Amniotic epithelial cell (primary cell): ENCODE measurements at places on chromosomes 2 and 18.

DNA sequence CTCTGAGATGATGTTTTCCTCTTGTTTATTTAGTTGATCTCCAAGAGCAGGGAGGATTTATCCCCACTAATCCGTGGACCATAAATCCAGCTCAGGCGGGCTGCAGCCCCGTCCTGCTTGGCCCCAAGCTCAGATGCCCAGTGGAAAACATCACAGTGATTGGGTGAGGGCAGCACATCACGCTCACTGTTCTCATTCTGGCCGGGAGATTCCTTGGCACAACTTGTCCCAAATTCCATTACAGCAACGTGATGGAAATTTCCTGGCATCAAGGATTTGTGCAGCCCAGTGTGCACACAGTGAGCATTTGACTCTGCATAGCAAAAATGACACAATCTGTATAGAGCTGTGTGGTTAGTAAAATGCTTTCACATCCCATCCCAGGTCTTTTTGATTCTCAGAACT lies 96.8 kb downstream of the VAPA start:
- peak; percentile 100 for DNase-seq

DNA sequence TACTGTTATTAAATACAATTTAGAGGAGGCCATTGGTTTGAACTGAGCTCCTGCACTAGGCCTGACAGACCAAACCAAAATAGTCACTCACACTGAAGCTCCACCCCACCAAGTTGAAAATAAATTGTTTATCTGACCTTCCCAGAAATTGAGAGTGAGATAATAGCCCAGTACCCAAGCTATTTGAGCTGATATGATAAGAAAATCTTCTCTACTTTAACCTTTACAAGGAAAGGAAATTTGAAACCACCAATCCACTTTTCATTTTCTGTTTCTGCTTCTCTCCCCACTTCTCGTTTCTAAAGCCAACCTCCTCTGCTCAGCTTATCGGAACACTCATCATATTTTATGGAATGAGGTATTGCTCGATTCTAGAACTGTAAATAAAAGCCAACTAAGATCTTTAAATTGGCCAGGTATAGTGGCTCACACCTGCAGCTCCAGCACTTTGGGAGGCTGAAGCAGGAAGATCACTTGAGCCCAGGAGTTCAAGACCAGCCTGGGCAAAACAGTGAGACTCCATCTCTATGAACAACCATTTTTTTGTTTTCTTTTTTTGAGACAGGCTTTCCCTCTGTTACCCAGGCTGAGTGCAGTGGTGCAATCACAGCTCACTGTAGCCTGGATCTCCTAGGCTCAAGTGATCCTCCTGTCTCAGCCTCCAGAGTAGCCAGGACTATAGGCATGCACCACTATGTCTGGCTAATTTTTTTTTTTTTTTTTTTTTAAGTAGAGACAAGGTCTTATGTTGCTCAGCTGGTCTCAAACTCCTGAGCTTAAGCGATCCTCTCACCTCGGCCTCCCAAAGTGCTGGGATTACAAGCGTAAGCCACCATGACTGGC lies 13.3 kb upstream of the GALM start:
- peak; percentile 32 for DNase-seq

GRCh38 chr2:196530910-196531309 lies 108.6 kb upstream of the CCDC150 start:
- no peak for DNase-seq

GRCh38 chr2:36356990-36357846 lies 1.6 kb downstream of the CRIM1 start:
- DNase-seq = peak; percentile 70

DNA sequence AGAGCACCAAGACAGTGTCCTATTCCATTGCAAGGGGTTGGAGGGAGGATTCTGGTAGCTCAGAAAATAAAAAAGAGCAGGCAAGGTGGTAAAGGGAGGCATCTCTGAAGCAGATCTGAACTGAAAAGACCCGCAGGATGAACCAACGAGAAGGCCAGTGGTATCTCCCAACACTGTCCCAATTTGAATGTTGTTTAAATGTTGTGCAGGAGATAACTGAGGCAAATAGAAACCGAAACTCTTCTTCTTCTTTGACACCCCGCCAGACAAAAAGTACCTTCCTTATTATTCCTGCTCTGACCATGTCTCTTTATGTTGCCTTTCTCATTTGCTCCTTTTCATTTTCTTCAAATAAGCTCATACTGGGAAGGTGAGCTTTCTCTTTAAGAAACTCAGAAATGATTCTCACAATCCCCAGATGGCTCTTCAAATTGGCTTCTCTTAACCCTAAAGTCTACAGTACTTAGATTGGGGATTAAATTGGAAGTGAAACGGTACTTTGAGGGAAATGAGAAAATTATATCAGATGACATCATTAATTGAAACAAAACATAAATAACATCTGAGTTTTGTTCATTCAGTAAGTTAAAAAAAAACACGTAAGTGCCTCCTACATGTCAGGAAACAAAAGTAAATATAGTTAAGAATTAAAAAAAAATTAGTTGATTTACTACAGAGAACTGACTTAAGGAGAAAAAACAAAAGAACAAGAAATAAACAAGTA lies 143.6 kb downstream of the WDPCP start:
- DNase-seq = no peak

DNA sequence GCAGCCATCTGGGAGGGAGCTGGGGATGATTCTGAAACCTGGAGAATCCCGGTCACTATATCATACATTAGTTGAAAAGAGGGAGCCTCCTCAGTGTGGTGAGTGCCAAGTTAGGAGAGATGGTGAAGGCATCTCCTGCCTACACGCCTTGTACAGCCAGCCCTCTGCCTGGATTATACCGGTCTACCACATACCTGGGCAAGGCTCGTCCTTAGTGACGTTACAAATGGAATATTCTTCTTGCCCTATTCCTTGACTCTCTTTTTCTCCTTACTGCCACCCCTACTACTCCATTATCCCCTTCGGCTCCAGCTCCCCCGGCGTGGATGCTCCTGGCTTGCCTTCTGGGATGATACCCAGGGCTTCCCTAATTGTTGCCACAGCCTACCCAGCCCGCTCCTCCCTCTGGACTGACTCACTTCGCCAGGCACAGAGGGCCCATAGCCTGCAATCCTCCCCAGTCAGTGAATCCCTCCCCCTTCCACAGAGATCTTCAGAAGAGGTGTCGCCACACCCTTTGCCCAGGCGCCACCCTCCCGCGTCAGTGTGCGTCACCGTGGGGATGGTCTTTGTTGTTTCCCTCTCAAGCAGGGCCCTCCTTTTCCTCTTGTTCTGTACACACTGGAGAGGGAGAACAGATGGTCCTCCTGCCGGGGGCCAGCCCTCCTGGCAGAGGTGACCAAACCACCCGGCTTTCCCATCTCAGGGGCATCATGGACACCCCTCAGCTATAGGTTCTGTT lies 115.2 kb upstream of the EPAS1 start:
- DNase-seq = no peak

GRCh38 chr2:56812432-56812831 lies 628.6 kb downstream of the CCDC85A start:
- no peak for DNase-seq

DNA sequence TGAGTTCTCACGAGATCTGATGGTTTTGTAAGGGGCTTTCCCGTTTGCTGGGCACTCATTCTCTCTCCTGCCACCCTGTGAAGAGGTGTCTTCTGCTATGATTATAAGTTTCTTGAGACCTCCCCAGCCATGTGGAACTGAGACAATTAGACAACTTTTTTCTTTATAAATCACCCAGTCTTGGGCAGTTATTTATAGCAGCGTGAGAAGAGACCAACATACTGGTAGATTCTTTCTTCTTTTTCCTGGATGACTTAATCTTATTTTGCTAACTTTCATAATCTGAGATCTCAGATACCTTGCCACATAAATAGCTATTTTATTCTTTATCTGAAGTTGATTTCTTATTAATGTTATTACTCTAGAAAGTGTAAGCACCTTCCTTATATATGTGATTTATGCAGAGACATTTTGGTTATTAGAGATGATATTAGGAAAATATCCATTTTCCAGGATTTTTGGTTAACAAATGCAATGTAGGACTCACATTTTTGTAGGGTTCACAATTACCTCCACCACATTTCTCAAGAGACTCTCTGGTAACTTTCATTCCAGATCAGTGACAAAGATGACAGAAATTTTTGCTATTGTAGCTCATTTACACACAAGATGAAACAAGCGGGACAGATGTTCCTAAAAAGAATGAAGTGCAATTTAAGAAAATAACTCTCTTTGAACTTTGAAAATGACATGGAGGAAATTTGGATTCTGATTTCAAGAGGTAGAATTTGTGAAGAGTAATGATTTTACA lies 97.9 kb upstream of the RND3 start:
- DNase-seq = no peak

GRCh38 chr2:121567957-121568409 lies 37.3 kb downstream of the RNU4ATAC start:
- DNase-seq = no peak

DNA sequence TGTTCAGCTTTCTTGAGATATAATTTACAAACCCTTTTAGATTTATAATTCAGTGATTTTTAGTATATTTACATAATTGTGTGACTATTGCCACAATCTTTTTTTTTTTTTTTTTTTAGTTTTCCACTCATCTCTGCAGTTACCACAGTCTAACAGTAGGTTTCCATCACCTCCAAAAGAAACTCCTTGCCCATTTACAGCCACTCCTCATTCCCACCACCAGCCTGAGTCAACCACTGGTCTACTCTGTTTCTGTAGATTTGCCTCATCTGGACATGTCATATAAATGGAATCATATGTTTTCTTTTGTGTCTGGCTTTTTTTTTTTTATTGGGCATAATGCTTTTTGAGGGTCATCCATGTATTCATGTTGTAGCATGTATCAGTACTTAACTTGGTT lies 16.1 kb downstream of the MTX2 start:
- DNase-seq = no peak

GRCh38 chr2:138034536-138034935 lies 70.3 kb downstream of the HNMT start:
- peak; percentile 41 for DNase-seq

DNA sequence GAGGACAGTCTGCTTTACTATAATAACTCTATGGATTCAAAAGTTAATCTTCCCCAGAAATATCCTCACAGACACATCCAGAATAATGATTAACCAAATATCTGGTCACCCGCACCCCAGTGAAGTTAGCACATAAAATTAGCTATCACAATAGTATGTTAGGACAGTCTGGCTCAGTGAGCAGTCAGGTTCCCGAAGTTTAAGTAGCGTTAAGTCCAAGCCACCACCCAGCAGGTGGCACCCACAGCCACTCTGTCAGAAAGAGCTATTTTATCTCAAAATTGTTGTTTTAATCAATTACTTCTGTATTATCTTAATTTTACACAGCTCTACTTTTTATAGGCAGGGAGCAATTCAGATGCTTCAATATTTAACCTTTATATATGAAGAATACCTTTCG lies 537.5 kb downstream of the MBD2 start:
- no peak for DNase-seq

DNA sequence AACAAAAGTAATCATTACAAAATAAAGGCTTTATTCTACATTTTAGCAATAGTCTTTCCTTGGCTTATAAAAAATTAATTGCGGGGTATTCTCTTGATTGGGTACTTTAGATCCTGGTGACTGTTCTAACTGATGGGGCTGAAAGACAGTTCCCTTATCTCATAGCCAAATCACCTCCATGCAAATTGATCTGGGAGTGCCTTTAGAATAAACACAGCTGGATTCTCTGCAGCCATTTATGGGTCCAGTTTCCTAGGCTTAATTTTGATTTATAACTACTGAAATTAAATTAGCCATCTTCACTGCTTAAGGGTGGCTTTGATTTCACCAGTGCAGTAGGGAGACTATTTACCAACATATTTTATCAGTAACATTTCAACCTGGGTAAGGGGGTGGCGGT lies 337.1 kb downstream of the NRXN1 start:
- no peak for DNase-seq

DNA sequence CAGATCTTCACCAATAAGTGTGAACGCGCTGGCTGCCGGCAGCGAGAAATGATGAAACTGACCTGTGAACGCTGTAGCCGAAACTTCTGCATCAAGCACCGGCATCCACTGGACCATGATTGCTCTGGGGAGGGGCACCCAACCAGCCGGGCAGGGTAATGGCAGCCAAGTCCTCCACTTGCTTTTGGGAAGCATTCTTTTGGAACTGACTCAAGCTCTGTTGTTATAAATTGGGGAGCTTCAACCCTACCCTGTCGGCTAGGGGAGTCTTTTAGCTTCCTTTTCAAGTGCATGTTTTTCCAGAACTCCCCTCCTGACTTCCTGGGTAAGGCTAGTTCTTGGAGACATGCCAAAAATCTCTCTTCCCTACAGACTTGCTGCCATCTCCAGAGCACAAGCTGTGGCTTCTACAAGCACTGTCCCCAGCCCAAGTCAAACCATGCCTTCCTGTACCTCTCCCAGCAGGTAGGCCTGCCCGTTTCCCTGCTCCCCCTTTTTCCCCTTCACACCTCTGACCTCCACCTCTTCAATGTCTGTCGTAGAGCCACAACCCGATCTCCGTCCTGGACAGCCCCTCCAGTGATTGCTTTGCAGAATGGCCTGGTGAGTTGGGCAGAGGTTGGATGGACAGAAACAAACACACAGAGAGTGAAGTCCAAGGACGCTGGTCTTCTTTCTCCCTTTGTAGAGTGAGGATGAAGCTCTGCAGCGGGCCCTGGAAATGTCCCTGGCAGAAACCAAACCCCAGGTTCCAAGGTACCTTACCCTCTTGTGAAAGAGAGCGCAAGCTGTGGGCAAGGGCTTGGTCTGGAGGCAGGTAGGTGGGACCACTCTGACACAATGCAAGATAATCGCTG lies 1.5 kb downstream of the ZFAND2B start:
- DNase-seq = peak; percentile 34

- DNase-seq = no peak
Observed at GRCh38 chr2:134706587-134707329, 12.0 kb downstream of the TMEM163 start.

- peak; percentile 56 for DNase-seq
Observed at GRCh38 chr2:10413991-10414451, 34.1 kb downstream of the ODC1 start.

DNA sequence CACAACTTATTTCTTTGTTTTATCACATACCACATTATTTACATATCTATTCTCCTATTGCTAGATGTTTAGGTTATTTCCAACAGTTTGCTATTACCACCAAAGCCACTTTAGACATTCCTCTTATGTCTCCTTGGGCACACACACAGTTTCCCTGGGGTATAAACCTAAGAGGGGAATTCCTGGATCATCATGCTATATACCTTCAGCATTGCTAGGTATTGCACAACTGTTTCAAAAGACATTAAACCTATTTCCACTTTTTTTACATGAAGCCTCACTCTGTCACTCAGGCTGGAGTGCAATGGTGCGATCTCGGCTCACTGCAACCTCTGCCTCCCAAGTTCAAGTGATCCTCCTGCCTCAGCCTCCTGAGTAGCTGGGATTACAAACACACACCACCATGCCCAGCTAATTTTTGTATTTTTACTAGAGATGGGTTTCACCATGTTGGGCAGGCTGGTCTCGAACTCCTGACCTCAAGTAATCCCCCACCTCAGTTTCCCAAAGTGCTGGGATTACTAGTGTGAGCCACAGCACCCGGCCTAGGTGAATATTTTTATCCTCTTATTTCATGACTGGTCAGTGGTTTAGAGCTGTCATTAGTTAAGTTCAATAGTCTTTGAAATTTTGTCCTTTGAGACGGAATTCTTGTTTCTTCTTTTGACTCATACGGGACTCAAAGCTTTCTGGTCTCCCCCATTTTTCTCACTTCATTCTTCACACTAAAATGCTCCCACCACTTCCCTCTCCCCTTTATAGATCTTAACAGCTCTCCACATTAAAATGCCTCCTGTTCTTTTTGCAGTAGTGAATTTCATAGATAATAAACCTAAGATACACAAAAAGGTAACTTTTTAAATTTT lies 30.3 kb downstream of the SULT1C4 start:
- DNase-seq = no peak
